ENCODE measurements at places on chromosomes 7 and 10. TPM values are rescaled to one million over a fixed set of nuclear protein-coding genes. Genes with fewer than 3 reads are reported as not detected.

Gene FAM131B
- 0.47 TPM for total RNA-seq

Gene LIPM
- total RNA-seq = not detected

Gene CCDC172
- total RNA-seq = 0.05 TPM

Gene GIMAP1
- 9.8 TPM for total RNA-seq

Gene RET
- total RNA-seq = 0.33 TPM

- no peak for DNase-seq
Measured at GRCh38 chr10:28721318-28721951, 44.1 kb downstream of the BAMBI start.

- no peak for DNase-seq
Measured at GRCh38 chr7:28516390-28517172, 104.3 kb downstream of the CREB5 start.

- no peak for DNase-seq
Measured at GRCh38 chr10:22494007-22494406, 148.7 kb downstream of the SPAG6 start.

- no peak for DNase-seq
Measured at GRCh38 chr7:142439739-142440138, 181.9 kb upstream of the PRSS58 start.

DNA sequence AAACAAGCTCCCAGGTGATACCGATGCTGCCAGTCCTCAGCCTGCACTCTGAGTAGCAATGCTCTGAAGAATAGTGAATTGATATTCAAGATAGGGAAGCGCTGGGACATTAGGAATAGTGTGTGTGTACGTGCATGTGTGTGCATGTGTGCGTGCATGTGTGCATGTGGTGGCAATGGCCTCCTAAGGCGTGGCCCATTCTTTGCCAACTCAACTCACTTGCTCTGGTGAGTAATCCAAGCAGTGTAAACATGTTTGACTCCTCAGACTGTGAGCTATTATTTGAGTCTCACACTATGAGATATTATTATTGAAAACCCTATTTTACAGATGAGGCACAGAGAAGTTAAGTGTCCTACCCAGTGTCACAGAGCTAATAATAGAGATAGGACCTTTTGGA lies 186.6 kb downstream of the RAB11FIP2 start:
- DNase-seq = no peak

DNA sequence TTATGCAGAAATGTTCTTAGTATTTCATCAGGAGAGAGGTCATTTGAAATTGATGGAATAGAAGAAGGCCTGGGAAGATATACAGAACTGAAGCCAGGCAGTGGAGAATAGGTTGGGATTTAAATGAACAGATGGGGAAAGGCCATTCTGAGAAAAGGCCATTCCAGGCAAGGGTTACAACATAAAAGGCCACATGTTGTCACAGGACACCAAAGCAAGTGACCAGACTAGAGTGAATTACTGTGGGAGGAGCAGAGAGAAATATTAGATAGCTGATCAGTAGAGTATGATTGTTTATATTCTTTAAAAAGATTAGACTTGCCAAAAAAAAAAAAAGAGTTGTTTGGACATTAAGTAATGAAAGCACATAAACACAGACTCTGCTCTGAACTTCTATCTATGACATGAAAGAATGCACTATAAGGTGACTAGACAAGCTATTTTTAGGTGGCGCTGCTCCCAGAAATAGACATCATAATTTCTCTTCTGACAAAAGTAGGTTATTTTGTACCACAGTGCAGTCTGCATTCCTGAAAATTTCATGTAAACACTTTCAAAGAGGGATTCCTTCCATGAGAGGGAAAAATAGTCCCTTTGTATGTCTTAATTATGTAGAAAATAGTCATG lies 55.2 kb upstream of the DKK1 start:
- DNase-seq = no peak

DNA sequence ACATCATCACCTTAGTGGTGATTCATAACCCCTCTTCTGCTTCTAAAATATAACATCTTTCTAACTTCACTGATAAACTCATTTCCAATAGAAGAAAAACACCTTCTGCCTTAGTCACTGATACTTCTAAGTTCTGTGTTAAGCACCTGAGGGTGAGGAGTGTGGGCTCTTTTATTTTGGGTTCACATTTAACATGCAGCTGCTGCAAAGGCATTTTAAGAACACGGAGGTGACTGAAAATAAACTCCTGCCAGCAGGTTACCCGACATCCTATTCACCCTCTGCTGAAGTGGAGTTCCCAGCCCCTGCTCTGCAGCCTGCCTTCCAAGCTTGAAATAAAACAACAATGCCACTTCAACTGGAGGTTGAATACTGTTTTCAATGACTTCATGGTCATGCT lies 202.9 kb upstream of the PLXNA4 start:
- DNase-seq = no peak

GRCh38 chr7:143331179-143331801 lies 15.4 kb downstream of the CLCN1 start:
- DNase-seq = no peak

GRCh38 chr7:497346-497745 lies 22.3 kb downstream of the PDGFA start:
- no peak for DNase-seq

- no peak for DNase-seq
Measured at GRCh38 chr10:5888351-5888750, 1.3 kb downstream of the ANKRD16 start.

Measured in thymus (tissue), 14 donors.